ENCODE measurements at places on chromosomes 16 and 17.

- no peak for DNase-seq
Observed at GRCh38 chr17:72588561-72588960, 467.7 kb downstream of the SOX9 start.

- no peak for DNase-seq
Observed at GRCh38 chr16:85220125-85220839, 108.0 kb upstream of the CIBAR2 start.

DNA sequence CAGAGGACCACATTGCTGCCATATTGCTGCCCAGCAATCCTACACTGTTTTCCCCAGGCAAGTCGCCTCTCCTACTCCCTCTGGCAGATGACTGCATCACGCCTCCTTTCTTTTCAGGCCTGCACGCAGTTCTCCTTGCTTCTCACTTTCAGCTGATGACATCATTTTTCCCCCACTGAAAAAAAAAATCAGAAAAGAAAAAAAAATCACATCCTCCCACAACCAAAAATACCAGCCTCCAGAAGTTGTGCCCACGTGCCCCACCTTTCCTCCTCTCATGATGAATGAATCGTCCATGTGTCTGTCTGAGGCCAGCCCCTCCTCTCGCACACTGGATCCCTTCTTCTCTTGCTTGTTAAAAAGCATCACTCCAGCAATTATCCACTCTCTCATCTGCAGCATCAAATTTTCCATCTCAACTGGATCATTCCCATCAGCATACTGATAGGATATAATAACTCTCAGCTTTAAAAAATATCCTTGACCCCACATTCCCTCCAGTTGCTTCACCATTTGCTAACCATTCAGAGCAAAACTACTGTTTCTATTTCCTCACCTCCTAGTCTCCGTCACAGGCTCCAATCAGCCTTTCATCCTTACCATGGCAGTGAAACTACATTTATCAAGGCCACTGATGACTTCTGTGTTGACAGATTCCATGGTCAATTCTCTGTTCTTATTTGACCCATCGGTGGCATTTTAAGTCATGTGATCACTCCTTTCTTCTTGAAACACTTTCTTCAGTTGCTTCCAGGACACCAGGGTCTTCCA, 30.1 kb upstream of the DYNLL2 start:
- DNase-seq, result no peak

- DNase-seq, result no peak
Observed at GRCh38 chr17:43900858-43901754, 6.2 kb downstream of the MPP2 start.

- DNase-seq, result no peak
Observed at GRCh38 chr16:12349936-12350850, 373.7 kb downstream of the SNX29 start.

GRCh38 chr16:79379095-79379494, 221.4 kb downstream of the MAF start:
- no peak for DNase-seq

All from effector memory CD4-positive, alpha-beta T cell (primary cell).